ENCODE measurements at places on chromosomes 5 and 9.

GRCh38 chr5:92401-93220 lies 643 bp downstream of the PLEKHG4B start:
- no peak for DNase-seq

- no peak for DNase-seq
Measured at GRCh38 chr5:61267116-61267515, 64.9 kb upstream of the ZSWIM6 start.

- DNase-seq = no peak
Measured at GRCh38 chr9:95606489-95607350, 89.9 kb upstream of the PTCH1 start.

- no peak for DNase-seq
Measured at GRCh38 chr5:179753971-179754370, 21.3 kb downstream of the MAML1 start.

GRCh38 chr9:125388978-125389377 lies 127.4 kb downstream of the GAPVD1 start:
- DNase-seq = no peak

- DNase-seq = no peak
Measured at GRCh38 chr9:129702589-129703520, 37.4 kb downstream of the PRRX2 start.

DNA sequence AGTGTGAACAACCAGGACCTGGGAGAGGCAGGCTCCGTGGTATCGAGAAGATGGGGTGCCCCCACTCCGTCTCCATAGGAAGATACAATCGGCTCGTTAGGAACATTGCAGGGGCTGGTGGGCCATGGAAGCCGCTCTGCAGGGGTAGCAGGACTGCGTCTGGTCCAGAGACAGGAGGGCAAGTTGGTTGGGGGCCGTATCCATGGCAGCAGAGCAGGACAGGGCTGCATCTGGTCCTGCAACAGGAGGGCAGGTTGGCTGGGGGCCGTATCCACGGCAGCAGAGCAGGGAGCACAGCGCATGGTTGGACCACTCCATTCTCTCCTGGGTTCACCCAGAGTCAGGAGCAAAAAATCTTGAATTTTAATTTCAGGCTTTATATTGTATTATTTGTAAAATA lies 98.2 kb downstream of the ANKRD33B start:
- DNase-seq = no peak

GRCh38 chr5:116090302-116090701 lies 5.5 kb downstream of the COMMD10 start:
- DNase-seq = no peak

DNA sequence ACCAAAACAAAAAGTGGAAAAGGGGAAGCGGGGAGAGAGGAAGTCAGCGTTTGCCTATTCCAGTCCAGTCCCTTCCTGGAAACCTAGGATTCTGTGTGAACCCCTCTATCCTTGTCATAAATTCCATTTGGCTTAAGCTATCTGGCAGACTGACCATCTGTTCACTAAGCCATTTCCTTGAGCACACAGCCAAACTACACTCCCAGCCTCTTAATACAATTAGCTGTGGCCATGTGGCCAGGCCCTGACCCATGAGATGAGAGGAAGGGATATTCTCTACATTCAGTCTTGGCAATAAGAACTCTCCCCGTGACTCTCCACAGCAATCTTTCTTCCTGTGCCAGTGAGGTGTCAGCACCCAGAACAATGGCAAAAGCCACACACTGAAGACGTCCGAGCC lies 424.8 kb downstream of the TLE1 start:
- peak; percentile 53 for DNase-seq

DNA sequence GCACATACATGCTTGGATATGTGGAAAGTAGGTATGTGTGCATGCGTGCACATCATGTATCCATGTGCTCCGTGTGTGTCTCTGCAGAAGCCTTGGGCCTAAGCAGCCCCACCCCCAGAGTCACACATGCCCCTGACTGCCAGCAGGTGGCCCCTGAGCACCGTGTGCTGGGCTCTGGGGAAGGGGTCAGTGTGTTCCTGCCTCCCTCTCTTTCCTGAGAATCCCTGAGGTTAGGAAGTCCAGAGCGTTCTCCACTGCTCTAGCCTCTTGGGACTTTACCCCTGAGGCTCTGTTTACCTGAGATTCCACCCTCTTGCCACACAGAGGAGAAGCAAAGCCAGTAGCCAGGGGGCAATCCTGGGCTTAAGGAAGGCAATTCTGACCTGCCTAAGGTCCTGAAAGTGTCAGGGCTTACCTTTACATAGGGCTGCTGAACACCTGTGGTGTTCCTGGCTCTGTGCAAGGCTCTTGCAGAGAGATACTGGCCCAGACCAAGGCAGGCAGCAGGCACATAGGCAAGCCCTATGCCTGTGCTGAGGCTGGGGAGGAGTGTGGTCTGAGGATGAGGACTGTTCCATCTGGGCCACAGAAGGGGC lies 207.3 kb downstream of the TMEM38B start:
- peak; percentile 6 for DNase-seq

GRCh38 chr5:69075522-69076179 lies 18.2 kb upstream of the SLC30A5 start:
- no peak for DNase-seq

DNA sequence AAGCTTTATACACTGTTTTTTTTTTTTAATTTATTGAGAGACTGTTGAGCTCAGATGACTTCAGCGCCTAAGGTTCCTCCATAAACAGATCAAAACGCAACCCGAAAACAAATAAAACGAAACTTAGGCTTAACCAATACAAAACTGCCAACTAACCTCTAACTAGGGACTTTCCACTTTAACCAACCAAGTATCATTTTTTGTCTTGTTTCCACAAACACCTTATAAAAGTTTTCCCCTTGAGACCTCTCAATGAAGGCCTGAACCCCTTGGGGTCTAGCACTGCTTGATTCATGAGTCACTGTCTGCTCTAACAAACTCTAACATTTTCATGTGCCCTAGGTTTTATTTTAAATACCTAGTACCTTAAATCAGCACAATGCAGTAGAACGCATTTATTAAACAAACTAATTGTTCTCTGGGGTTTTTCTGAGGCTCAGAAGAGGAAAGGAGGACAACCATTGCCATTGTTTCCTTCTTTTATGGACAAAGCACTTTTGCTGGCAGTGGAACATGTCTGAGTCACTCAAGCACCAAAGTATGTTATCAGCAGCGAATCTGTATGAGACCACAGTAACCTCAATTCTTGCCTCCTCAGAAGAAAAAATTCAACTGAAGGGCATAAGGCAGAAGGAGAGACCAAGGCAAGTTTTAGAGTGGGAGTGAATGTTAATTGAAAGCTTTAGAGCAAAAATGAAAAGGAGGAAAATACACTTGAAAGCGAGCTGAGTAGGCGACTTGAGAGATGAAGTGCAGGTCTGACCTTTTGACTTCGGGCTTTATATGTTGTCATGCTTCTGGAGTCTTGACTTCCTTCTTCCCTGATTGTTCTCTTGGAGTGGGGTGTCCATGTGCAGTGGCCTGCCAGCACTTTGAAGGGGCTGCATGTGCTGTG lies 97.7 kb upstream of the HCN1 start:
- DNase-seq = no peak

- DNase-seq = no peak
Measured at GRCh38 chr5:159982421-159983173, 26.3 kb upstream of the TTC1 start.

- no peak for DNase-seq
Measured at GRCh38 chr5:75460532-75460931, 50.9 kb downstream of the CERT1 start.

GRCh38 chr9:85040821-85041465 lies 371.4 kb downstream of the NTRK2 start:
- peak; percentile 12 for DNase-seq

DNA sequence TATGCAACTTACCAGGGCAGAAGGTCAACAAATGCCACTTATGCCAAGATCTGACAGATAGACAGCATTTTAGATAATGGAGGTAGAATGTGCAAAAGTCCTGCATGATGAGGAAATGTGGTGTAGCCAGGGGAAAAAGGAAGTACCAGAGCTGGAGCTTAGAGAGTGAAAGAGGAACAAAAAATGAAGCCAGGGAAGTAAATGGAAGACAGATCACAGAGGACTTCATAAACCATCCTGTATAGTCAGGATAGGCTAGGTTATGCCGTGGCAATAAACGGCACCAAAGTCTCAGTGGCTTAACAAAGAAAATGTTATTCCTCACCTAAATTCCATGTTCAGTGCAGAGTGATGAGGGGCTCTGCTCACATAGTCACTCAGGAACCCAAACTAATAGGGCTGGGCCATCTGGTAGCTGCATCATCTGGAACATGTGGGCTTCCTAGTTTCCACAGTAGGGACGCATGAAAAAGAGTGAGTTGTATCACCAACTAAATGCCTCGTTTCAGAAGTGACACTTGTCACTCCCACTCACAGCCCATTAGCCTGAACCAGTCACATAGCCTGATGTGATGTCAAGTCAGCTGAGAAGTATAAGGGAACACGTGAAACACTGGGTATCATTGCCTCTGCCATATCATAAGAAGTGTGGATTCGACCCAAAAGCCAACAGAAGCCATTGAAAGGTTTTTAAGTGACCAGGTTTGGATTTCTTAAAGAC lies 70.3 kb downstream of the SH3RF2 start:
- DNase-seq = no peak

- no peak for DNase-seq
Measured at GRCh38 chr5:174751154-174752000, 27.0 kb downstream of the MSX2 start.

DNA sequence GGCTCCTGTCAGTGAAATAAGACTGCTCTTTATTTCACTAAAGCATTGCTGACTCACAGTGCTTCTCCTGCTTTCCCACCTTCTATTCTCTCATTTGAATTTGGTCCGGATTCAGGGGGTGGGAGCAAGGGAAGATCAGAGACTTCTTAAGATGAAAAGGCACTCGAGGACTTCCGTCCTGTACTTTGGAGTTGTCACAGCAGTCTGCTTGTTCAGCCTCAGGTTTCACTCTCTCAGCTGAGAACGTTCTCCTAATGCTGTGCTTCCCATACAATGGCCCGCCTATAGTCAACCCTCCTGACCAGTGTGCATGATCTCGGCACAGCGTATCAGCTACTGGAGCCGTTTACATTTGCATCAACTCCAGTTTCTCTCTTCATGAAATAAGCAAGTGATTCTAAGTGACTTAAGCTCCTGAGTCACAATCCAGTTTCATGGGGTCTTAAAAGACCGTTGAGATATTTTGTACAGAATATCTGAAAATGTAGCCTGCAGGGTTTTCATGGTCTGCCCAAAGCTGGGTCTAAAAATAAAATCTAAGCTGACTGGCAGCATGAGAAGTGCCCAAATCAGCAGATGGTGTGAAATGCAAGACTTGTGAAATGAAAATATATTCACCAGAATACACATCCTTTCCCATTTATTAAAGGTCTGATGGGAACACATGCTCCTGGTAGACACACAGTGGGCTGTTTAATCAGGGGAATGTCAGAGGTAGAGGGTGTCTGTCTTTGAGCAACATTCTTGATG lies 145.0 kb downstream of the ADCY2 start:
- peak; percentile 31 for DNase-seq

DNA sequence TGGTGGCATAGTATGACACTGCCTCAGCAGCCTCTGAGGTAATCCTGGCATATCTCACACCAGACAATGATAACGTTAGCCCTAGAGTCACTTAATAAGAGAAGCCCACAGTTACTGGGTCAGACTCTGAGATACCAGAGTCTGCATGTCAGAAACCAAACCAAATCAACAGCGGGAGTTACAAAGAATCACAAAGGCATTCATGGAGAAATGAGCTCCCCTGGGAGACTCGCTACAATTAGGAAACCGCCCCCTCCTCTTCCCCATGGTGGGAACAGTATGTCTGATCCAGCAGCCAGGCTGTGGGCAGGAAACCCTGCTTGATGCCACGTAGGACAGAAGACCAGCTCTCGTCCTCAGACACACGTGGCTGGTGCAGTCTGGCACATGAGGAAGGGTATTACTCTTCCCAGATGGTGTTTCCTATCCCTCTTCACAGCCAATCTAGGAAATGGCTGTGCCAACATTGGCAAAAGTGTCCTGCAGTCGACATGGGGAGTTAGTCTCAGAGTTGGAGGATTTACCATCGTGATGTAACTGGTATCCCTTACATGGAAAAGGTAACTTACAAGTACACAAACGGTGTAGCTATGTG lies 485.4 kb downstream of the ZNF608 start:
- peak; percentile 28 for DNase-seq

- no peak for DNase-seq
Measured at GRCh38 chr5:123626051-123626450, 114.1 kb downstream of the CSNK1G3 start.

DNA sequence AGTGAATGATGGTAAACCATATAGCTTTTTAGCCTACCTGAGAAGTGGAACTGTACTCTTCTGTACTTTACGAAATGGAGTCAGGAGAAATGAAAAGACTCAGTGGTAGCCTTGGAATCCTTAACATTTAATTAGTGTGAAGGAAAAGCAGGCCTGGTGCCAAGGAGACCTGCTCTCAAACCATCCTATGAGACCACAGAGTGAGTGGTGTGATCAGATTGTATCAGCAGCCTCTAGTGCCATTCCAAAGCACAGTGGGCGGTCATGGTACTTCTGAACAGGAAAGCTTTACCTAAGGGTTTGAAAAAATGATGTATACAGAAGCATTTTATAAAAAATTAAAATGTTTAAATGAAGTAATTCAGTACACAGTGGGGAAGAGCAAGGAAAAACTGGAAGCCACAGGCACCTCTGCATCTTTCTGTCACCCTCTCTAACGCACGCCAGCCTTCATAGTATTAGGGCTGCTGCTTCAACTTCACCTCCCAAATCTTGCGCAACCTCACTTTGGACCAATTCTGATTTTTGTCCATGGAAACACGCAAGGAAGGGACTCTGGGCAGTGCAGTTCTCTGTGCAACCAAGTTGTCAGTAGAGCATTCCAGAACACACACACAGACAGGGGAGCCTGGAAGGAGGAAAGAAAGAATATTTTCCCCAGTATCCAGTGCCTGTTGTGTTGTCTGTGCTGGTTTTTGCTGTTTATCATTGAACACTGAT lies 203.7 kb downstream of the SH3GL2 start:
- DNase-seq = no peak

GRCh38 chr9:112218908-112219307 lies 43.8 kb upstream of the SUSD1 start:
- no peak for DNase-seq

DNA sequence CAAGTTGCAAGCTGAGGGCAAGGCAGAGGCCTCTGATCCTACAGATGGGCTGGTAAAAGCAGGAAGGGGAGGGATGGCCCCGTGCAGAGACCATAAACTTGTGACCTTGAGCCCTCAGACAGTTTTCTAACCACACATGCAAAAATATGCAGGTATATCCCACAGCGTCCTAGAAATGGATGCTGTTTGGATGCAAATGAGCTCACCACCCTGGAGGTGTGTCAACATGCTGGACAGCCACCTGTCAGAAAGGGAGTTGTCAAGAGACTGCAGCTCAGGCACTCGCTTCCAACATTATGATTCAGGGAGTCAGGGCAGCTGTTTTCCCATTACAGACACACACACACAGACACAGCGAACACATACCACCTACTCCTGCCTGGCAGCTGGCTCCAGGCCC lies 97.3 kb upstream of the PANK3 start:
- DNase-seq = peak; percentile 60

DNA sequence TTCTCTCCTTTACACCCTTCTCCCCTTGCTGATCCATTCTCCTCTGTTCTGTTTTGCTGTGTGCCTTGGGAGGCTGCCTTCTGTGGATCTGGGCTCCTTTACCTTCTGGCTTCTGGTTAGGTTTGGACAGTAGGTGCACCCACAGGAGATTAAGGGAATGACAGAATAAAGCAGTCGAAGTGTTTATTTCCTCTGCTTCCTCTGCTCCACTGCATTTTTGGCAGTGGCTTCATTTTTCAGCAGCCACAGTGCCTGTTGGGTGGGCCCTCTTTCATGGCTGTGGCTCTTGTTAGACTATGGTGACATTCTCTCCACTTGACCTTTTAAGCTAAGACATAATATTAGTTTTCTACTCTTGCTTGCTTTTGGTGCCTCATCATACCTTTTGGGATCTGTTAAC lies 144.1 kb downstream of the CCDC171 start:
- peak; percentile 3 for DNase-seq
